ENCODE measurements at places on chromosomes 16 and 17. TPM values are rescaled to one million over a fixed set of nuclear protein-coding genes. Genes with fewer than 3 reads are reported as not detected.

GRCh38 chr17:14303343-14304221, 2.7 kb downstream of the HS3ST3B1 start:
- peak overlapping the region; percentile 96 for H3K27ac ChIP-seq
- peaks cover 60% of the 10 kb centered on the region for H3K4me1 ChIP-seq
- DNase-seq: peak; percentile 83
- H3K36me3 ChIP-seq: peaks cover 7% of the 10 kb centered on the region

GRCh38 chr17:37339321-37339720, 36.5 kb upstream of the C17orf78 start:
- no peak for DNase-seq
- peaks cover 8% of the 10 kb centered on the region for H3K4me1 ChIP-seq
- no peak overlapping the region for H3K4me3 ChIP-seq

- DNase-seq: no peak
- H3K4me3 ChIP-seq: no peak overlapping the region
- no peak overlapping the region for H3K27ac ChIP-seq
- H3K4me1 ChIP-seq: no peaks in the 10 kb centered on the region
- H3K27me3 ChIP-seq: no peaks in the 10 kb centered on the region
Measured at GRCh38 chr16:35182043-35182677, 1722.7 kb downstream of the TP53TG3F start.

- peak overlapping the region; percentile 82 for H3K27ac ChIP-seq
- DNase-seq: no peak
- no peaks in the 10 kb centered on the region for H3K27me3 ChIP-seq
- peaks cover 8% of the 10 kb centered on the region for H3K36me3 ChIP-seq
- peaks cover 30% of the 10 kb centered on the region for H3K4me1 ChIP-seq
- H3K4me3 ChIP-seq: no peak overlapping the region
Measured at GRCh38 chr17:42135664-42136653, 13.4 kb downstream of the HSPB9 start.

OR3A2 gene
- total RNA-seq: not detected

GRCh38 chr16:70805787-70806186, 4.8 kb upstream of the VAC14 start:
- H3K27me3 ChIP-seq: peaks cover 7% of the 10 kb centered on the region
- H3K36me3 ChIP-seq: no peaks in the 10 kb centered on the region
- no peak for DNase-seq

GRCh38 chr17:17938388-17939107, 33.7 kb downstream of the TOM1L2 start:
- H3K4me1 ChIP-seq: peaks cover 74% of the 10 kb centered on the region
- DNase-seq: no peak
- H3K4me3 ChIP-seq: no peak overlapping the region
- no peak overlapping the region for H3K27ac ChIP-seq
- no peaks in the 10 kb centered on the region for H3K27me3 ChIP-seq
- no peaks in the 10 kb centered on the region for H3K36me3 ChIP-seq

DNA sequence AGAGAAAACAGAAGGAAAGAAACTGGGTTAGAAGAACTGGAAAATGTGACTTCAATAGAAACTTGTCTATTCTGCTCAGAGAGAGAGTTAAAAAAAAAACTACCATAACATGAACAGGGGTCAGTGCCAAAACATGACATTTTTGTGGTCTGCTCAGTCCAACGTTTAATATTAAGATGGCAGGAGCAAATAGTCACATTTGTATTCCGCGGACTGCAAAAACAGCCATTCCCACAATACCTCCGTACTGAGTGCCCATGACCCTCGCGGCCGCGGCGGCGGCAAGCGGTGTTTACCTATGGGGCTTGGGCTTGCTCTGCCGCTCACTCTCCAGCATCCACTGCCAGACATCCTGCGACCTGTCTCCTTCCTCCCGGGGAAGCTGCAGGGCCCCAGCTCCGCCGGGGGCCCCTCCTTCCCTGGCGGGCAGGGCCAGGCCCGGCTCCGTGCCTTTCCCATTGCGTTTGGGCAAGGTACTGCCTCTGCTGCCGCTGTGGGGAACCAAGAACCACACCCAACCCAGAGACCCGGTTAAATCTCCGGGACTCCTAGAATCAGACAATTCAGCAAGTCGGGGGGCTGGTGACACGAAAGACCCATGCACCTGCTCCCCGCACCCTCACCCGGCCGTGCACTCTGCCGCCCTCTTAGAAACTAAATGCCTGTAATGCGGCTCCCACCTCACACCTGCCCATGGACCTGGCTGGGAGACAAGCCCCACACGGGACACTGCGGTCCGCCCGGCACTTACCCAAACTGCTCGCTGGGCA, 24.7 kb downstream of the AXIN2 start:
- H3K27ac ChIP-seq: no peak overlapping the region
- H3K27me3 ChIP-seq: no peaks in the 10 kb centered on the region
- DNase-seq: no peak
- no peak overlapping the region for H3K4me3 ChIP-seq

HSD17B2 gene
- total RNA-seq: not detected

DNA sequence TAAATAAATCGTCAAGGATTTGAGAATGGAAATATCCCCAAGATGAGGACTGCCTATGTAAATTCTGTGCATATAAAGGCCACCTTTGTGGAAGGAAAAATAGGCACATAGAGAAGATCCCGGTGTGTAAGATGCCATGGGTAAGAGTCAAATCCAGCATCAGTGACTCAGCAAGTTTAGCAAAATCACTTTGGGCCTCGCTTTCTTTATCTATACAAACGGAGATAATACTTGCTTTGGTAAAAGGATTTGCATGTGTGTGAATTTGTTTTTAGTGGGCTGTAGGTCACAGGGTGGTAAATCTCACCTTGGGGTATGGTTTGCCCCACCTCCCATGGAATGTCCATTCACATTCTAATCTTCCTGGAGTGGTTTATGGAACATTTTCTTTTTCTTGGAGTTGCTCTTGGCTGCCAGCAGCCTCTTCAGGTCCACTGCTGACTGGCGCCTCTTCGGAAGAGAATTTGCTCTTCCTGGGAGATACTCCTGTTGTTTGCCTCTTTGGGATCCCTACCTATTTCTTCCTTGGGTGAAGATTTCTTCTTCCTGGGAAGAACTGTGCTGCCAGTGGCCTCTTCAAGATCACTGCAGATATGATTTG, 587.6 kb downstream of the CDH11 start:
- DNase-seq: no peak
- H3K4me1 ChIP-seq: peaks cover 1% of the 10 kb centered on the region
- no peak overlapping the region for H3K27ac ChIP-seq
- H3K27me3 ChIP-seq: no peaks in the 10 kb centered on the region

DNA sequence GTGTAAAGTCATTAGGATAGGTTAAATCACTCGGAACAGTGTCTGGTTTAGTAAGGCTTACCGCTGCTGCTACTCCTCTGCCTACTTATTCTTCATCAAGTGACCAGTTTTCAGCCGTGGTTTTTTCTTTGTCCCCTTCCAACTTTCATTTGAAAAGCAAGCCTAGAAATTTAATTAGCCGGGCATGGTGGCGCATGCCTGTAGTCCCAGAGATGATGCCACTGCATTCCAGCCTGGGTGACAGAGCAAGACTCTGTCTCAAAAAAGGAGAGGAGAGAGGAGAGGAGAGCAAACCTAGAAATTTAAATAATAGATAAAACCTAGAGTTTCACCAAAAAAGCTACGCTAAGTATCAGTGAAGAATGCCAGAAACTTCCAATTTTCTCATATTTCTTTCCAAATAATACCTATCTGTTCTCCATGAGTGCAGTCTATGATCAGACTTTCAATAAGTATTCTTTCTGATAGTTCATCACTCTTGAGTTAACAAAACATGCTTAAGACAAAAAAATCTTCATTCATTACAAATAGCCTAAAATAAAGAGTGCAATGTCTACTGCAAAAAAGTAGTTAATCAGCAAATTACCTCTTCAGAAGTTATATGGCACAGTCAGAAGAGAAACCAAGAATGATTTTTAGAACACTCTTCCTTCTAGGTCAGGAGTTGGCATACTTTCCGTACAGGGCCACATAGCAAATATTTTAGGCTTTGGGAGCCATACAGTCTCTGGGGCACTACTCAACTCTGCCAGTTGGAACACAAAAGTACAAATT, 15.1 kb downstream of the ANKFY1 start:
- no peaks in the 10 kb centered on the region for H3K36me3 ChIP-seq
- H3K4me3 ChIP-seq: no peak overlapping the region
- H3K4me1 ChIP-seq: peaks cover 23% of the 10 kb centered on the region
- no peaks in the 10 kb centered on the region for H3K27me3 ChIP-seq
- no peak for DNase-seq

- H3K4me1 ChIP-seq: peaks cover 11% of the 10 kb centered on the region
- H3K27ac ChIP-seq: no peak overlapping the region
Measured at GRCh38 chr17:50076591-50077235, 18.4 kb upstream of the PDK2 start.

GRCh38 chr16:54123766-54124165, 162.8 kb downstream of the IRX3 start:
- no peak overlapping the region for H3K4me3 ChIP-seq
- peaks cover 12% of the 10 kb centered on the region for H3K27me3 ChIP-seq
- H3K27ac ChIP-seq: no peak overlapping the region

TSPOAP1 gene
- not detected for total RNA-seq

OR1F1 gene
- not detected for total RNA-seq

MYO15A gene
- total RNA-seq: 0.37 TPM

GRCh38 chr16:65122724-65123395, 997 bp upstream of the CDH11 start:
- peaks cover 2% of the 10 kb centered on the region for H3K36me3 ChIP-seq
- H3K27ac ChIP-seq: peak overlapping the region; percentile 98
- no peaks in the 10 kb centered on the region for H3K27me3 ChIP-seq
- H3K4me1 ChIP-seq: peaks cover 38% of the 10 kb centered on the region
- DNase-seq: peak; percentile 90

DNA sequence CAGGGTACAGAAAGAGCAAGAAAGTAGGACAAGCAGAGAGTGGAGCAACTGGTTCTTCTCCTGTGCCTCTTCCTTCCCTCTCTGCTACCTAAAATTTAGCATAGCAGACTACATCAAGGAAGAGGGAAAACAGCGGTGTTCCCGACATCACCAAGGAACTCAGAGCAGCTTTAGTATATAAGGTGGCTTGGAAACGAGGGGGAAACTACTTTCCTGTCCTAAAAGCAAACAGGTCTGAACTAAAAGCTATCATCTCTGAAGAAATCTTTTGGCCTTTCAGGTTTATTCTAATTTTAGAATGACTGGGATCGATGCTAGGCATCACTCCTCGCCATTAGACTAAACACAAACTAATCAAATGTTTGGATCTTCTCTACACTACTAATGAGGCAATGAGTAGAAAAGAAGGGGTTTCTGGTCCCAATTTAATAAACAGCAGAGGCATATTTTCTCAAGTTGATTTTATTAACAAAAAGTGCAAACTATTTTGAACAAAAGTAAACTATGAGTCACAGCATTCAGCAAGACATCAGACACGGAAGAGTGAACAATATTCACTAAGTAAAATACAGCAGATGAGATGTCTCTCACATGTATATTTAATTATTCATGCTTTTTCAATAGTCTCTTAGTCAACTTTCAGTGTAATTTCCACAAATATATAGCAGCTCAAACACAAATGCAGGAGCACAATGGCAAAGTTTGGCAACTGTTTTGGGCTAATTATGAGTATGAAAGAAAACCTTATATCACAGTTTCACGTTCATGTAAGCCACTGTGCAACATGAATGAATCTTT, 108.7 kb downstream of the TRIM37 start:
- peak overlapping the region; percentile 54 for H3K27ac ChIP-seq
- H3K4me1 ChIP-seq: peaks cover 55% of the 10 kb centered on the region
- H3K4me3 ChIP-seq: no peak overlapping the region
- H3K36me3 ChIP-seq: peaks cover 31% of the 10 kb centered on the region
- H3K27me3 ChIP-seq: no peaks in the 10 kb centered on the region

GRCh38 chr17:48577946-48578615, at the start of gene HOXB4:
TSS of gene HOXB4 (minus strand) at chr17:48578350. CDS start at chr17:48578319, 31 bp downstream.
- H3K36me3 ChIP-seq: peaks cover under 1% of the 10 kb centered on the region
- no peak within 1 kb of the TSS for H3K4me3 ChIP-seq
- no peak within 1 kb of the TSS for H3K27ac ChIP-seq
- peaks cover 3% of the 10 kb centered on the region for H3K4me1 ChIP-seq

LUC7L3 gene
- 86.1 TPM for total RNA-seq

SULT1A1 gene
- 11.4 TPM for total RNA-seq

- no peaks in the 10 kb centered on the region for H3K36me3 ChIP-seq
- no peak for DNase-seq
- H3K27ac ChIP-seq: no peak overlapping the region
- H3K4me3 ChIP-seq: no peak overlapping the region
- H3K27me3 ChIP-seq: no peaks in the 10 kb centered on the region
Measured at GRCh38 chr16:63337264-63337663, 1301.0 kb upstream of the CDH8 start.

KRTAP1-5 gene
- not detected for total RNA-seq

DNA sequence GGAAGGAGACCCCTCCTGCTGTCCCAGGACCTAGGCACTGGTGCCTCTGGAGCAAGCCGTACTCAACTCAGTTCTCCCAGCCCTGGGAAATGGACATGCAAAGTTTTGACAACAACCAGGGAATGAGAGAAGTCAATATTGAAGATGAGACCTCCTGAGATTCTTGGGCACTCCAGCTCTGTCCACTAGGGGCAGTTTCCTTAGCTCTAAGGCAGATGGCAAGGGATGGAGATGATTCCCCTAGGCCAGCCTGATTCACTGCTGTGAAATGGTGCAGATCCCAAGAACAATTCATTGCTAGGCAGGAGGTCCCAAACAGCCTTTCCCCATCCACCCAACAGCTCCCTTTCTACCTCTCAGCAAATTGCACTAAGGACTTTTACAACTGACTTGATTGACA, 20.5 kb upstream of the SDR42E2 start:
- H3K4me1 ChIP-seq: no peaks in the 10 kb centered on the region
- DNase-seq: no peak
- no peak overlapping the region for H3K27ac ChIP-seq

- H3K4me1 ChIP-seq: peaks cover 49% of the 10 kb centered on the region
- H3K4me3 ChIP-seq: no peak overlapping the region
- no peak overlapping the region for H3K27ac ChIP-seq
- no peak for DNase-seq
- no peaks in the 10 kb centered on the region for H3K27me3 ChIP-seq
- H3K36me3 ChIP-seq: no peaks in the 10 kb centered on the region
Measured at GRCh38 chr17:40103688-40104087, 3.3 kb upstream of the NR1D1 start.

- no peak overlapping the region for H3K4me3 ChIP-seq
- no peaks in the 10 kb centered on the region for H3K36me3 ChIP-seq
- H3K4me1 ChIP-seq: no peaks in the 10 kb centered on the region
- H3K27ac ChIP-seq: no peak overlapping the region
- DNase-seq: no peak
- peaks cover 22% of the 10 kb centered on the region for H3K27me3 ChIP-seq
Measured at GRCh38 chr16:63981639-63982038, 1140.2 kb downstream of the CDH11 start.

- no peak for DNase-seq
- no peaks in the 10 kb centered on the region for H3K27me3 ChIP-seq
- no peaks in the 10 kb centered on the region for H3K36me3 ChIP-seq
- no peak overlapping the region for H3K4me3 ChIP-seq
Measured at GRCh38 chr17:72445055-72445991, 324.5 kb downstream of the SOX9 start.

- H3K27ac ChIP-seq: no peak overlapping the region
- no peaks in the 10 kb centered on the region for H3K36me3 ChIP-seq
- H3K4me3 ChIP-seq: no peak overlapping the region
- no peak for DNase-seq
Measured at GRCh38 chr17:48513097-48513496, 17.7 kb downstream of the HOXB1 start.

Data from osteocyte (in vitro differentiated cells).